ENCODE measurements at places on chromosomes 6 and 20.

DNA sequence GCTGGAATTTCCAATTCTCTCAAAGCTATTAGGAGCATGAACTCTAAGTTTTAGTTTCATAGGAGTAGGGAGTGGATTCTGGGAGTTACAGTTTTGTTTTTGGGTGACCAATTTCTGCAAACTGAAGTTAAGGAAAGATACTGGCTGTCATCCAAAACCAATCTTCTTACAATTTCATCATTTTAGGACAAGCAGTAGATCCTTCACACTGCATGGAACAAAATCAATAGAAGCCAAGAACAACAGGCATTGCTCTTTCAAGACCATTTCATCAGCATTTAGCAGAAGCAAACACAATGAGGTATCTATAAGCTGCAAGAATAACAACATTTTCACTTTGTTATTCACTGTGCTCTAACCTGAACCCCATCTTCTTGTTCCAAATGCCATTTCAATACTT lies 173.0 kb downstream of the GMDS start:
- DNase-seq, result no peak

DNA sequence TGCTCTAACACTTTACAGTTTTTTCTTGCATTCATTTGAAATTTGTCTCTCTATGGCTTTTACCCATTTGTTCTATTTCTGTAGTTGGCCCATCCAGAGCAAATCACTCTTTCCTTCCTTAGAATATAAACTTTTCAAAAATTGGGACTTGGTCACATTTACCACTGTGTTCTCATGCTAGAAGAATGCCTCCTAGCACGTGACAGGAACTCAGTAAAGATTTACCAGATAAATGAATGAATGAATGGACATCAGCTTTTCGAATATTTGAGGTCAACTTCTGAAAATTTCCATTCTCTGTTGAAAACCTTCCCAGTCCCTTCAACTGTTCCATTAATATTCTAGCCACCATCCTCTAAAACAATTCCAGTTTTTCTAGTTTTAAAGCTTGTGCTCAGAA lies 294.5 kb downstream of the CD83 start:
- no peak for DNase-seq

GRCh38 chr6:170489836-170490235 lies 63.3 kb downstream of the PSMB1 start:
- DNase-seq, result no peak

- DNase-seq, result no peak
These were observed 135.8 kb downstream of the KIF16B start for GRCh38 chr20:16437387-16437996.

DNA sequence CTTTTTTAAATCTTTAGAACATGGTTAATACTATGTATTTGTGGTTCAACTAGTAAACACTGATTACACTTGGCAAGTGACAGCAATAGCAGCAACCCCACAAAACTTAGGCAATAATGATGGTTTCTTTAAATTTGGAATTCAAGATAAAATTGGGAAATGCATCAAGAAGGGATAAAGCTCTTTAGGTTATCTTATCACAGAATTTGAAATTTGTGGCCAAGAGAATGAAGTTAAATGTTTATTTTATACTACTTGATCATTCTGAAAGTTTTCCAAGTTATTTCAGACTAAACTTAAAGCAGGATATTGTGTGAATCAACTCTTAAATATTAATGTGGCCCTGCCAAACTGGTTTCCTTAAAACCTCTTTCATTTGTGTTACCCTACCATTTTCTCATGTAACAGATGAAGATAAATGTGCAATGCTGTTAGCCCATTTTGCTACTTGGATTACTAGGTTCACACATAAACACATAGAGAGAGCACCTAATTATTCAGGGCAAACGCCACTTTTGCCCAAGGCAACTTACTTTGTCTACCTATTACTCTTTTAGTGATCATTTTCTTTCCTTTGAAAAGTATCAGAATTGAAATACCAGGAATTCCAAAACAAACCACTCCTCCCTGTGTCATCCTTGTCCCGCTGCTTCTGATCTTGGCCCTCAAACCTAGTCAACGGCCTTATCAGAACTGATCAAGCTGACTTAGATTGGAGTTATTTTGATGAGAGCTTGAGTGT lies 186.7 kb upstream of the TENT5A start:
- no peak for DNase-seq

- DNase-seq, result no peak
These were observed 862.0 kb downstream of the PHF3 start for GRCh38 chr6:64497634-64498033.

DNA sequence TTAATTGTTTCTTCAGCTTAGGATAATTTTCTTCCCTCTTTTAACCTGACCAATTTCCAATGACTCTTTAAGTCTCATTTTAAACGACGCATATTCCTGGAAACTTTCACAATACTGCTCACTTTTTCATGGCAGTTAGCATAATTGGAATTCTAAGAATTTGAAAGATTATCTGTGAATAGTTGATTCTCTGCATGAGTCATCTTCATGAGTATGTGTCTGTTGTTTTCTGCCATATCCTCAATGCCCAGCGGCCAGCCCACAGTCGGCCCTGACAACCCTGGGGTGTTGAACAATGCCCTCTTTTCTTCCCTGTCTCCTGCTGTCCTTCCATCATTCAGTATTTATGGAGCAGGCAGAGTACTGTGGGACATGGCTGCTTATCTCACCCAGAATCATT lies 554.2 kb downstream of the CDH26 start:
- DNase-seq, result no peak

DNA sequence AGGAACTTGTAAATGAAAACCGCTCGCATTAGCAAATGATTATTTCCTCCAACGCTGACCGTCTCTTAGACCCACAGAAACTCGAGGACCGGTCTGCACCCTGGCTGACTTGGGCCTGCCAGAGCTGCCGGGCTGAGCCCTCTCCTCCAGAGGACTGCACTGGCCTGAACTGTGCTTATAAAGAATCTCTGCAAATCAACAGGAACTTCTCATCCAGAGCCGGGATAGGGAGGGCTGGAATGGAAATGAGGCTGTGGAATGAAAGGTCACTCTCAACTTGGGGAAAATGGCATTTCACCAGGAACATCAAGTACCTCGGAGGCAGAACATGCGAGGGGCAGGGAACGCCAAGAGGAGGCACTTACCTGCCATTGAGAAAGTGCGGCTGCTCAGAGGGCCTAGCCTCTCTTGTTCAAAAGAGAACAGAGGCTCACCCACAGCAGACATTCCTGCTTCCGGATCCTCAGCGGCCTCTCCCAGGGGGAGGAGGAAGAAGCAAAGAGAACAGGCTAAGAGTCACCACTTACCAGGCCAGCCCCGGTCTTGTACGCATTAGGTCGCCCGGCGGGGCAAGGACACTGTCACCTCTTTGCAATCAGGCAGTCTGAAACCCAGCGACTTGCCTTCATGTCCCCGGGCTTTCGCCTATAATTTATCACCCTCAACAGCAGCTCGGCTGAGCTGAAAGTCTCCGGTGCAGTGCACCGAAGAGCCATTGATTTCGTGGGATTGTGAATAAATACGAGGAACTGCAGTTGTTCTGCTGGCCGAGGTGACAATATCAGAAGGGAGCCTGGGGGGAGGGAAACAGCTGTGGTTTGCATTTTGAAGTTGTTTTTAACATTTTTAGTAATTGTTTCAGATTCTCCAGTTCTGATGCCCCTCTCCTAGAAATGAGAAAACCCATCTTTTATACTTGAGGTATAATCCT lies 37.6 kb downstream of the ZMYND8 start:
- no peak for DNase-seq

- DNase-seq, result no peak
These were observed 199.0 kb downstream of the SAMD5 start for GRCh38 chr6:147707524-147707923.

- no peak for DNase-seq
These were observed 72.7 kb downstream of the SOX4 start for GRCh38 chr6:21666201-21666691.

DNA sequence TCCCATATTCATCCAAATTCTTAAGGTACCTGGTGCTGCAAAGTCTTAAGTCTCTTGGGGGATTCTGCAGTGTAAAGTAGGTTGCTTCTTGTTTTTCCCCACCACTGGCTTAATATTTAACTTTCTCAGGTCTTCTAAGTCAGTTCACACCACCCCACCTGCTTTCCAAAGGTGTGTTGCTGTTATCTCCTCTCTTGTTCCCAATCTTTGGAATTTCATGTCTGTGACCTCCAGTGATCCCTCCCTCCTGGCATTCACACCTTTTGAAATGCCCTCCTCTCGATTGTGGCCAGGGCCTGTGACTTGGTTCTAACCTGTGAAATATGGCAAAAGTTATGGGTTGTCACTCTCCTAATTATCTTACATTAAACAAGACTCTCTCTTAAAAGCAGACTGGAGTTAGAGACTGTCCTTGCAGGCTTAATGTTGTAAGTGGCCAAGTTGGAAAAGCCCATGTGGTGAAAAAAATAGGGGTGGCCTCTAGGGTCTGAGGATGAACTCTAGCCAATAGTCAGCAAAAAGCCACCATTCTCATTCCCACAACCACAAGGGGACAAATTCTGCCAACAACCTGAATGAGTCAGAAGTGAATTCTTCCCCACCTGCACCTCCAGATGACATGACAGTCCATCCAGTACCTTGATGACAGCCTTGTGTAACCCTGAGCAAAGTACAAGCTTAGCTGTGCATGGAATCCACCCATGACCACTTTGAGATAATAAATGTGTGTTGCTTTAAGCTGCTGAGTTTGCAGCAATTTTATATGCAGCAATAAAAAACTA lies 45.1 kb downstream of the ADGRF1 start:
- DNase-seq, result no peak

DNA sequence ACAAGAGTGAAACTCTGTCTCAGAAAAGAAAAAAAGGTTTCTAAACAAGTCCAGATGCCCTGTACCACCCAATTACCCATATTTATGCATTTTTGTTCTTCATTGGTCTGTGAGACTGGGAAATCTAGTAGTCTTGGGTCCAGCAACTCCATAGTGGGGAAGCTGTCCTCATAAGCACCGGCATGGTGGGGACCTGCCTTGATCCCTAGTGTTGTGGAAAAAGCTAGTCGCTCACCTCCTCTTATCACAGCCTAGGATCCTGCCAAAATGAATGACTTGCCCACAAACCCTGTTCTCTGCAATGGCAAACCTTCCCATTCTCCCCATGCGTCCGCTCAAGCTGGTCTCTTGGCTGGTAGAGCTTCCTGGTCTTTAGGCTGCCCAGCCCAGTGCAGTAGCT lies 38.3 kb upstream of the GABRR1 start:
- DNase-seq, result no peak

DNA sequence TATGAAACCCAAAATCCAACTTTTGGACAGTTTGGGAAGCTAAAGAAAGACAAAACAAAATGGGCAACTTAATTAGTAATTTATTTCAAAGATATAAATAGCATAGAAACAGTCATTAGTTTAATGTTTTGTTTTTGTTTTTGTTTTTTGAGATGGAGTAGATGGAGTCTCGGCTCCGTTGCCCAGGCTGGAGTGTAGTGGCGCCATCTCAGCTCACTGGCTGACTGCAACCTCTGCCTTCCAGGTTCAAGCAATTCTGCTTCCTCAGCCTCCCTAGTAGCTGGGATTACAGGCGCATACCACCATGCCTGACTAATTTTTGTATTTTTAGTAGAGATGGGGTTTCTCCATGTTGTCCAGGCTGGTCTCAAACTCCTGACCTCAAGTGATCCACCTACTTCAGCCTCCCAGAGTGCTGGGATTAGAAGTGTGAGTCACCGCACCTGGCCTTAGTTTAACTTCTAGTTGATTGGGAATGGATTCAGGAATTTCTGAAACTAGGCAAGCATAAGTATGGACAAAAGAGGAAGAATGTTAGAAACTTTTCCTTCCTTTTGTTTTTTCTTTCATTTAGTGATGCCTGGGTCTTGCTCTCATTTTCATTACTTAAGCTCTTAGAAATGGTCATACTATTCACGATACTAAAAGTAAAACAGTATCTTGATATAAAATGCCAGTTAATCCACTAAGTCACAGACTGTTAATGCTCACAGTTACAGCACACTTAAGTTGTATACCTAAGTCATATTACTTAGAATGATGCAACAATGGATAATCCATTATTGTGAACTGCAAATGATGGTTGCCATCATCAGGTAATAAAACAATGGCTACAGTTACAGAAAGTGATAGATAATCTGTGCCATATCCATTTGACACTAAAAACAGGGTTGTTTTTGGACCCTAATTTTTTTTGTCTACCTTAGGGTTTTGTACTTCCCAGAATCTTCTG lies 8.2 kb downstream of the SENP6 start:
- DNase-seq, result no peak

DNA sequence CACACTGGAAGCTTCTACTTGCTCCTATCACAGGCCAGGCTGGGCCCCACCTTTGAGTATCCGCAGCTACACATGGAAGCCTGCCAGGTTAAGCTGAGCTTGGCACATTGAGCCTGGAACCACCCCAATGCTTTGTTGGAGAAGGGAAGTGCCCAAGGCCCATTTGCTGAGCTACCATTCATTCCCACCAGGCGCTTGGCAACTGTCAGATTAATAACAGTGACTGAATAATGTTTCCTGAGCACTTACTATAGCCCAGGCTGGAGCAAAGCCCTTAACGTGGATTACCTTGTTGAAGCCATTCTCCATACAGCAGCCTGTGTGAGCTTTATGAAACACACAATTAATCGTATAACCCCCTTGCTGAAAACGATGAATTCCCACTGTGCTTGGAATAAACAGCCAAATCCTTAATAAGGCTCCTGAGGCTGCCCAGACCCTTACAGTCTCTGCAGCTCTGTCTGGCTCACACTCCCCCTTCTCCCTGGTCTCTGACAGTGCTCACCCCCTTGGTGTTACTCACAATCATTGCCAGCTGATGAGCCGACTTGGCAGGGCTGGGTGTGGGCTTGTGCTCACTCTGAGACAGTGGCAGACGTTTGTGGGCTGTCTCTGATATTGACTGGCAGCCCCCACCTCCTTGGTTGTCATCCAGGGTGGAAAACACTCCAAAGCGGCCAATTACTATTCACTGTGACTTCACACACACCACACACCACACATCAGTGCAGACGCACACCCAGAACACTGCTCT lies 357.1 kb downstream of the MAFB start:
- DNase-seq, result no peak

DNA sequence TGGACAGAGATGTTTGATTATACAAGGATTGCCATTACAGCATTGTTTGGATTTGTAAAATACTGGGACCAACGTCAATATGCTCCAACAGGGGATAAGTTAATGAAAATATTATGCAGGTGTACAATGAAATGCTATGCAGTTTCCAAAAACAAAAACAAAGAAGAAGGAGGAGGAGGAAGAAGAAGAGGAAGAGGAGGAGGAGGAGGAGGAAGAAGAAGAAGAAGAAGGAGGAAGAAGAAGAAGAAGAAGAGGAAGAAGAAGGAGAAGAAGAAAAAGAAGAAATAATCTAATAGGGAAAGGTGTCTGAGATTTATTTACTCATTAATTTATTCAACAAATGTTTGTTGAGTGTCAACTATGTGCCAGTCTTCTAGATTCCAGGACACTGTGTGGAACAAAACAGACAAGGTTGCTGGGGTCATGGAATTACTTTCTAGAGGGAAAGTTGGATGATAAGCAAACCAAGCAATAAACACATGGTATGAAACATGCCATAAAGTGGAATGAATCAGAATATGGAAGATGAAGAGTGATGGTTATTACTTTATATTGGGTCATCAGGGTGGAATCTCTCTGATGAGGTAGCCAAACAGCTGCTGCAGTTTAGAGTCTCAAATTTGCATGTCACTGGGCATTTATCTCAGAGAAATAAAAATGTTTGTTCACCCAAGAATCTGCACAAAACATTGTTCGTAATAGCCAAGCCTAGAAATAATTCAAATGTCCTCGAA lies 6.3 kb upstream of the TRIM27 start:
- DNase-seq, result no peak
